ENCODE measurements at places on chromosomes 3 and 15.

DNA sequence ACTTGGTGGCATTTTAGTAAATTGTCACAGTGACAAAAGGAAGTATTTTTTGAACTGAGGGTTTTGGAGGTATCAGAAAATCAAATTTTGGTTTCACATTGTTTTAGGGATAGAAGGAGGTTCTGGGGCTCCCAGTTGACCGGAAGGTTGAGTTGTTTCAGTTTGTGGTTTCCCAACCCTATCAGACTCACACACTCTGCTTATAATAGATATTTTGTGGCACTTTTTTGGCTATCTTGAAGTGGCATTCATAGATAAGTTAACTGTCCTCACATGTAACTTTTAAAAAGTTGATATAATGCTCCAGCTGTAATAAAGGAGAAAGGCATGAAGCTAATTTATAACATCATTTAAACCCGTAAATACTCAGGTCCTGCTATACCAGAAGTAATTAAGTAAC is 12.8 kb downstream of the ARMC8 start:
- no peak for DNase-seq

DNA sequence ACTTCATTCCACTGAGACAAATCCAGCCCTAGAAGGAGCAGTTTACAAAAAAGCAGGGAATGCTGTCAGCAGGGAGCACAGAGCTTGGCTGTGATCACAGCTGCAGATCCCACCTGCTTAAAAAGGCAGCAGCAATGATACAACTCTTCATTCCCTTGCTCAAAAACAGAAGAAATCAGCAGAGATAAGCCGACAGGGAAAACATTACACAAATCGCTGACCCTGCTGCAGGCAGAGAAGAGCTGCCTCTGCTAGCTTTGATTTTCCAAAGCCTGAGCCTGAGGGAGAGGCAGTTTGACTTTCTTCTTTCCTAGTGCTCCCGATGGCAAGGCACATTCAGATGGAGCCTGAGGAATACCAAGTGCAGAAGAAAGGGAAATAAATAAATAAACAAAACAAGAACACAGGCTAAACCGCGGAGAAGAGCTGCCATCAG is 80.2 kb downstream of the SHQ1 start:
- no peak for DNase-seq

GRCh38 chr3:76698136-76698706 is 341.7 kb upstream of the ROBO2 start:
- DNase-seq, result no peak

DNA sequence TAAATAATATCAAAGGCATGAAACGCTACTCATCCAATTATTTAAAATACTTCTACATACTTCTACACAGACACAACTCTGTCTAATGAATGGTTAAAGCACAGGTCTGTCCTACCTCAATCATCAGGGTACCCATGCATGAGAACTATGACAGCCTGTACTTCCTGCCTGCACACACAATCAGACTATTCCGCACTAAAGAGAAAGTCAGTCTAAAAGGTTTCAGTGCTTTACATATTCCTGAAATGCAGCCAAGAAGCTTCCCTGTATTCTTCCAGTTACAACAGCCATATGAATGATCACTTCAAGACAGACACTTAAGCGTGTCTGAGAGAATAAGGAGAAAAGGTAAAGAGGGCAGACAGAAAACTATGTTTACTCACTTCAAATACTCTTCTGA is 58.8 kb downstream of the TUBGCP4 start:
- no peak for DNase-seq

DNA sequence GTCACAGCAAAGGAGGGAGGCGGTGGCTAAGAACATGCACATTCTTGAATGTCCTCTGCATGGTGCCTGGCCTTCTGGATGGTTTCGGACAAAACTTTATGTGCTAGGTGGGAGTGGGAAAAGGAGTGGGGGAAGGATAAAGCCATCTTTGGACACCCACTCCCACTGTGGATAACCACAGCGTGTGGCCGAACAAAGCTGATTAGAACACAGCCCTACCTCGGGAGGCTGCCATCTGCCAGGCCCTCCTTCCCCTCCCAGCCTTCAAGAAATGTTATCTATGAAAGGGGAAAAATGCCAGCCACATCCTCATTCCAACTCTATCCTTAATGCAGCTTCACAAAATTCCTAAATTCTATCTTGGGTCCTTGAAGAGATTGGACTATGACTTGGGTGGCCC is 18.8 kb downstream of the AMOTL2 start:
- no peak for DNase-seq

All from activated gamma-delta T cell treated with Interleukin-2 at 50 U/mL for 16 hours (primary cell).